Hematopoietic multipotent progenitor cell treated with erythropoietin and hydrocortisone succinate and interleukin-3 and kit ligand, for 4 days (in vitro differentiated cells): ENCODE measurements at places on chromosomes 13 and 19.
A peak's percentile ranks its signal among the peaks of the same experiment; 100 is the strongest.

- DNase-seq: no peak
These were observed 14.1 kb upstream of the SPACA7 start for GRCh38 chr13:112362021-112362420.

DNA sequence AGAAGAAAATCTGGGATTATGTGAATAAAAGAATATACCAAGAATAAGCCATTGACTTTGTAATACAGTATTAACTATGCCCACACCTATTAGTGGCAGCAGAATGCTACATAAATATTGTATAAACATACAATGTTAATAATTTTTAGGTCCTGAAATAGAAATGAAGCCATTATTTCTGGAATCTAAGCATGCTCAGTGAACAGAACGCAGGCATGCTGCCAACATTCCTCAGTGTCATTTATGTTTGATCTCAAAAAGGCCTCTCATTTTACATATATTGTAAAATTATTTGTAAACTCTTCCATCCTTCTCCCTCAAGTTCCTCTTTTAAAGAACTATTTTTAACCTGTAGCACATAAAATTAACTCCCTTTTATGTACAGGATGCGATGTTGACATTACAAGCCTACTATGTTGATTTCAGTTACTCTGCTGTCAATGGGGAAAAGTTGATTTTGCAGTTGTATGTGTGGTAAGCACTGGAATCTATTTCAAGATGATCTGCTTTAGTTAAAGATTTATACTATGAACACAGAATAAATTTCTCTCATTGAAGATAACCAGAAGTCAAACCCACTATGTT, 118.8 kb downstream of the VWA8 start:
- peak; percentile 37 for DNase-seq

- DNase-seq: no peak
These were observed 116.4 kb downstream of the TSHZ3 start for GRCh38 chr19:31232871-31233270.

DNA sequence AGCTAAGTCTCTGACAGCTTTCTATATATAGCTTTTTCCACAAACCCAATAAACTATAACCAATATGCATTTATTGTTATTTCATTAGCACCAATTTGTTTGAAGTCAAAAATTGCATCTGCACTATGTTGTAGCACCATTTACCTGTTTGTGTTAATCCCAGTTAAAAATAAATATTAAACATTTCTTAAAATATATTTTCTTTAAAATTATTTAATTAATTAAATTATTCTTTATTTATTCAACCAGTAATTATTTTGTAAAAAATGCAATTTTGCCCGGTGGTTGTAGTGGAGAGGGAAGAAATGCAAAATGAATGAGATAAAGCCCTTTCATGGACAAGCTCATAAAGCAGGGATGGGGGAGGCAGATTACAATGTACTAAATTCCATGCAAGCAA, 1257.9 kb downstream of the PCDH17 start:
- DNase-seq: no peak

DNA sequence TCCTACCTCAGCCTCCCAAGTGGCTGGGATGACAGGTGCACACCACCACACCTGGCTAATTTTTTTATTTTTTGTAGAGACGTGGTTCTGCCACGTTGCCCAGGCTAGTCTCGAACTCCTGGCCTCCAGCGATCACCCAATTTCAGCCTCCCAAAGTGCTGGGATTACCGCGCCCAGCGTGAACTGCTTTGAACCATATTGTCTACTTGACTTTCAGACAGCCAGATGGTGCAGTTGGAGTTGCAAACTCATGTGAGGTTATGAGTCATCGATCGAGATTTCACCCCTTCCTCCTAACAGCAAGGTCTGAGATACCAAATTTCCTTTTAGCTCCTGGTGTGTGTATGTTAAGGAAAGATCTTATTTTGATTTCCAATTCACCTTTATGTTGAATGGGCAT, 2.7 kb downstream of the SLC27A1 start:
- DNase-seq: peak; percentile 76

GRCh38 chr19:56841193-56841543, 642 bp upstream of the PEG3 start:
- DNase-seq: no peak

- no peak for DNase-seq
These were observed 8.4 kb downstream of the ZNF776 start for GRCh38 chr19:57755031-57755430.

DNA sequence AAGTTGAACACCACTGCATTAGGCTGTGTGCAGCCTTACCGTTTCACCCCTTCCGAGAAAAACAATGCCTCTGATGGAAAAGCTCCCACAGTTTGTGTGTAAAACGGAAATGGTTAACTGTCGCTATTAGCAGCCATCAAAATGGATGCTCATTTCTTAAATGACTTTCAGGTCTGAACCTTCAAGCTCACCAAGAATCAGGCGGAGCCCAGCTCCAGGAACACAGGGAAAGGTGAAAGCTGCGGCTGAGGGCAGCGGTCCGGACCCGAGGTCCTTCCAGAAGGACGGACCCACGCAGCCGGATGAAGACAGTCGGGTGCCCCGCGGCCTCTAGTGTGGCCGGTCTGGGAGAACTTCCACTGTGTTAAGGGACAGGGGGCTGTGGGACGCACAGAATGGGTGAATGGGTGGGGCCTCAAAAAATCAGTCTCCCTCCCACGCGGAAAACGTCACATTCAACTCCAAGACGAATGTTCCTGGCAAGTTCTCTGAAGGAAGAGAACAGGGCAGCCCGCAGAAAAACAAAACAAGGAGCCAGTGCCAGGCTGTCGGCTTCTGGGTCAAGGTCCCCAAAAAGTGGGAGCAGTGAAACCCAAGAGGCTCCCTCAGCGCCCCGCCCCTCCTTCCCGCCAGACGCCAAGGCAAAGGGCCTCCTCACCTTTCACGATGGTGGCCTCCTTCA, 4.9 kb downstream of the IRS2 start:
- DNase-seq: no peak

- DNase-seq: no peak
These were observed 279.6 kb downstream of the KLF5 start for GRCh38 chr13:73338389-73338788.

DNA sequence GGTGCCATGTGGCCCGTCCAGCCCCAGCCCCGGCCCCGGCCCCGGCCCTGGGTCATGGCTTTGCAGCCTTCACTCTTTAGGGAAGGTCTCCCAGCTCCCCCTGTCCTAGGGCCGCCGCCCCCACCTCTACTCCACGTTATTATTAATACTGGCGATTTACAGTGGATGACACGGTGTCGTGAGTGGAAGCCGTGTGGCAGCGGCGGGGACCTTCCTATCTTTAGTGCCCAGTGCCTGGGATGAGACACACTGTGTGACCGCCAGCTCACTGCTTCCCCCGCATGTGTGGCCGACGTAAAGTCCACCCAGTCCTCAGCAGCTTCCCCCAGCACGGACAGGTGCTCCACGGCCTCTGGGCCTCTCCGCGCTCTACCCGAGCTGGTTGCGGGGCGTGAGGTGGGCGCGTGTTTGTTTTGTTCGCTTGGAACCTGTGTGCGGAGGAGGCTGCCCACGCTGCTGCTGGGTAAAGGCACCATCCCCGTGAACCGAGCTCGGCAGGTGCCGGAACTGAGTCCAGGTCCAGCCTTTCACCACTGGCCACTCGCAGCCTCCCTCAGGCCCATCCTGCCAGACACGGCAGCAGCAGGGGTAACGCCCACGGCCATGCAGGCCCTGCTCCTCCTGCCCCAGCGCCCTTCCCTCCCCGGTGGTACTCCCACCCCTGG, 70.9 kb upstream of the MCF2L start:
- no peak for DNase-seq

DNA sequence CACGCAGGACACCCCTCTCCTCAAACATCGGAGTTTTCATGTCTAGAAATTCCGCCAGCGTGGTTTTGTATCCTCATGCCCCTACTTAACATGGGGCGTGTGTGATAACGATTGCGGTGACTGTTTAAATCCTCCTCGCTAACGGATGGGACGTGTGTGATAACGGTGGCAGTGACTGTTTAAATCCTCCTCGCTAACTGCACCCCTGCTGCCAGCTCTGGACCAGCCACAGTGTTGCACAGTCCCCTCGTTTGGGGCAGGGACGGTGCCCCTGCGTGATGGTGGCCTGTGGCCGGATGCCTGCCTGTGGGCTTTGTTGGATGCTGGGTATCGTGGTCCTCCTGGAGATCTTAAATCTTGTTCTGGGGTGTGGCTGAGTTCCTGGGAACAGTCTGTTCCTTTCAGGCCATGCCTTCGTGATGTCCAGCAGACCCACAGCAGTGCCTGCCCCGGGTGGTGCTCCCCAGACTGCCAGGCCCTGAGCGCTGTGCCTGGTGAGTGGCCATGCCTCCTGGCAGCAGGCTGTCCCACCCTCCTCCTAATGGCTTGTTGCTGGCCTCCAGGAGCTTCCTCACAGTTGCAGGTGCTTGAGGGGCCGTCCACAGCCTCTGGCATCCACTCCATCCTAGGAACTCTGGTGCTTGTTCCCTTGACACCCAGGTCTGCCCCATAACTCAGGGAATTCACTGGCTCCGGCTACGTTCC, 122.5 kb upstream of the MCF2L start:
- no peak for DNase-seq

- DNase-seq: peak; percentile 75
These were observed 54.9 kb downstream of the TUBGCP3 start for GRCh38 chr13:112532837-112533745.

DNA sequence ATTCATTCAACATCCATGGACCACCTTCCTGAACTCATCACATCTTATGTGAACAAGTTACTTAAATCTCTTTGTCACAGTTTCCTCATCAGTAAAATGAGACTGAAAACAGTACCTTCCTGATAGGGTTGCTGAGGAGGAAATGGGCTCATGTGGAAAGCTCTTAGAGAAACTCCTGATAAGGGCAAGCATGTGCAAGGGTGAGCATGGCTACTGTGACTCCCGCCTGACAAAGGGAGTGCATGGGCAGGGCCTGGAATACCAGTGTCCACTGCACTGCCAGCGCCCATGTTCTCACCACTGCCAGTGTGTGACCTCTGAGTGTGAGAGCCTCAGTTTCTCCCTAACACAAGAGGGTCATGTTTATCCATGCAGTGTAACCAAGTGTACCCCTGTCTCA, 27.3 kb upstream of the IL17D start:
- no peak for DNase-seq

- DNase-seq: no peak
These were observed 235.1 kb upstream of the ATXN8OS start for GRCh38 chr13:69872321-69873047.

- DNase-seq: no peak
These were observed 299.3 kb downstream of the ENOX1 start for GRCh38 chr13:43487461-43487860.

DNA sequence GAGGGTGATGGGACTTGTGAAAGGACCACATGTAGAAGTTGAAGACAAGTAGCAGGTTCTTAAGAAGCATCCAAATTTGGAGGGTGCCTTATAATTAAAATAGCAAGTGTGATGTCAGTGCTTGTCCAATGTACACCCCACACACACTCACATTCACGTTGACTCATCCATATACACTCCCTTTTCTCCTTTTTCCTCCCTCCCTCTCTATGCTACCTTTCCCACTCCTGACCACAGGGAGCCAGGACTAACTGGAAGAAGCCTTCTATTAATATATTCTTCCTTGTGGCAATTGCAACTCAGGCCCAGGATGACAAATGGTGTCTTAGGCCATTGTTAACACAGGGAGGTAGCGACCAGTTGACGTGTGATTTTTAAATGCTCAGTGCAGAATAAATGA, 16.3 kb upstream of the GPR183 start:
- no peak for DNase-seq

- no peak for DNase-seq
These were observed 71.6 kb upstream of the SLITRK1 start for GRCh38 chr13:83953916-83954315.

- peak; percentile 36 for DNase-seq
These were observed 107.5 kb downstream of the KLF12 start for GRCh38 chr13:74026753-74027152.

GRCh38 chr19:6023085-6023682, 45.2 kb upstream of the RANBP3 start:
- DNase-seq: peak; percentile 19

GRCh38 chr19:42275517-42275916, 6.5 kb downstream of the CIC start:
- no peak for DNase-seq

DNA sequence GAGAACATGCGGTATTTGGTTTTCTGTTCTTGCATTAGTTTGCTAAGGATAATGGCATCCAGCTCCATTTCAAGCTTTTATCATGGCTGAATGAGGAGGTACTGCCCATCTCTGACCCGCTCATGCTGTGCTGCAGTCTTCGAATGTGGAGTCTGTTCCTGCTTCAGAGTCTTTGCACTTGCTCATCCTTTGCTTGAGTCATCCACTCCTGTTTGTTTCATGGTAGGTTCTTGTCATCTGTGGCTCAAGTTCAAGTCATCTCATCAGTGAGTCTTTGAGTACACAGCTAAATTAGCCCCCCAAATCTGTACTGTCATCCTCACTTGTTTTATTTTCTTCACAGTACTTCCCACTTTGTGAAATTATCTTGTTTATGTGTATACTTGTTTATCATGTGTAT, 5.4 kb downstream of the UCHL3 start:
- no peak for DNase-seq

DNA sequence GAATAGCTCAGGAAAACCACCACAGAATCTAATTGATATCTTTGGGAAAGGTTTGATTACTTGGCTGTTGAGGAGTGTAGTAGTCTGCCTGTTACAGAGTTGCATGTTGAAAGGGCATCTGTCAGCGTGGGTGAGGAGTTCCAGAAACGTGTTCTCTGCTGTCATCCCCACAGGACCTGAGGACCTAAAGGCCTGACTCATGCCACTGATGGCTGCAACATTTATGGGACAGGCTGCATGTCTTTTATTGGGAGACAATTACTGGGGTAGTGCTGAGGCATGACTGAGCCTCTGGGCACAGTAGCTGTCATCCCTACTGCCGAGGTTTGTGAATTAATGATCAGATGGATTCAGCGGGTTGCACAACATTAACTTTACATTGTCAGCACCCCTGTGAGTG, 525.9 kb downstream of the GPC6 start:
- DNase-seq: no peak

DNA sequence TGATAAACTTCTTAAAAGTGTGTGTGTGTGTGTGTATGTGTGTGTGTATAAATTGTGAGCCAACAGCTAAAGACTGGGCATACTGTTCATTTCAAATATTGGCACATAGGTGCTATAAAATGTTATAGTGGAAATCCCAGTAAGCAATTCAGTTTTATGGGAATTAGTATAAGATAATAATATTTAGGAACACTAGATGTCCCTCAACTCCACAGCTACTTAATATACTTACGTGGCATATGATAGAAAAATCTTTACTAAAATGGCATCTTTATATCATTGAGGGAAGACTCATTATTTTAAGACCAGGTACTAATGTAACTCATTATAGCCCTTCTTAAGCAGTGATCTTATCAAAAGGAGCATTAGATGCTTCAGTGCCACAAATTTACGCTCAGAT, 266.2 kb downstream of the MAB21L1 start:
- DNase-seq: peak; percentile 30

GRCh38 chr13:113153810-113154748, 4.4 kb upstream of the PROZ start:
- peak; percentile 83 for DNase-seq

GRCh38 chr19:32336259-32337083, 8.9 kb upstream of the ZNF507 start:
- DNase-seq: peak; percentile 12

- DNase-seq: no peak
These were observed 502.8 kb upstream of the SLITRK5 start for GRCh38 chr13:87168390-87168789.

GRCh38 chr19:31256593-31256960, 92.7 kb downstream of the TSHZ3 start:
- DNase-seq: no peak
